ENCODE measurements at places on chromosomes 2 and 18.

- no peak for DNase-seq
Observed at GRCh38 chr2:213980883-213981282, 430.0 kb upstream of the VWC2L start.

DNA sequence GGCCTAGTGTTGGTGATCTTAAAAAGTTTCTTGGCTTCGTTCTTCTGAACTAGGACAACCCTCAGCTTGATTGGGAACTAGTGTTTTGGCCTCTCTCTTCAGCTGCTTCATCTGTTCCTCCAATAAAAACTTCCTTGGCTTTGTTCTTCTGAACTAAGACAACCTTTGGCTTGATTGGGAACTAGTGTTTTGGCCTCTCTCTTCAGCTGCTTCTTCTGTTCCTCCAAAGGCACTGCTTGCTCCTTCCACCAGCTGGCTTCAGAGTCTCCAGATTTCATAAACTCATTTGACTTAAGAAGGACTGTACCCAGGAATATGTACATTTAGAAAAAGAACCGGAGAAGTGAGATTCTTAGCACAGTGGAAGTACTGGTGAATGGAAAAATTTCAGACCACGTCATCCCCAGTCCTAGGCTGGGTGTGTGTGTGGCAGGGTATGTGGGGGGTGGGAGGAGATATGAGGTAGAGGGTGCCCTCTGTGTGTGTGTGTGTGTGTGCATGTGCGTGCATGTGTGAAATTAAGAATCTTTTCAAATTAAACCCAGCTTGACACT, 20.4 kb downstream of the IL1R2 start:
- DNase-seq, result no peak

- DNase-seq, result no peak
Observed at GRCh38 chr2:217077831-217078407, 218.1 kb upstream of the TNP1 start.

DNA sequence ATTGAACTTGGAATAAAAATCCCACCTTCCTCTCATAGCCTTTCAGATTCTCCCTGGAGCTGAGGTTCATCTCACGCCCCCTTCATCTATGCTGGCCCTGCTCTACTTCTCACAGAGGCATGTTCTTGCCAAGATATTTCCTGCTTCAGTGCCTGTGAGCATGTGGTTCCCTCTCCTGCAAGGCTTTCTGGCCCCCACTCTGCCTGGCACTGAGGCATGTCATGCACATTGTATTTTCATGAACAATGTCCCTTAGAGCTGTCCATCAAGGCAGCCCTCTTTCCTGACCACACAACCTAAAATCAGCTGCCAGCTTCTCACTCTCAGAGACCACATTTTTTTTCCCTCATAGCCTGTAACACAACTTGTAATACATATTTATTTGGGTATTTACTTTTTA, 18.0 kb upstream of the HK2 start:
- no peak for DNase-seq

GRCh38 chr18:79870301-79871025, 72.7 kb downstream of the KCNG2 start:
- no peak for DNase-seq

DNA sequence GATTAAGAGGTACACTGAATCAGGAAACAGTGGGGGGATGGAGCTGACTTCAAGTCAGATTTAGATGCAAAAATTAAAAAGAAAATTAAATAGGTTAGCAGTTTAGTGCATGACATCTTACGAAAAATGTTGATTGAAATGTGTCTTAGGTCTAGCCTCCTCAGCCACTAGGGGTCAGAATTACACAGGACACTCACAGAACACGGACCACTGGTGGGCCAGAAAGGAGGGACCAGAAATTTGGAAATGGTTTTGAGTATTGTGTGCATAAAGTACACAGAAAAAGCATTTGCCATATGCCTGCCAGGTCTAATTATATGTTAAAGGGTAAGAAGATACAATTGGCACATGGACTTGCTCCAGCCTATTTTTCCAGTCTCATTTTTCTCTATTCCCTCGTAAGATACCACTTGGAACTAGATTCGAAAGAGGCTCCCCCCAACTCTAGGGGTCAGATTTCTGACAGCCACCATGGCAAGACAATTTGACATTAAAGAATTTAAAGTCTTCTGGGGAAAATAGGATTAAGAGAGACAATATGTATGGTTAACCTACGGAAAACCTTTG, 550.2 kb upstream of the SETBP1 start:
- peak; percentile 52 for DNase-seq

DNA sequence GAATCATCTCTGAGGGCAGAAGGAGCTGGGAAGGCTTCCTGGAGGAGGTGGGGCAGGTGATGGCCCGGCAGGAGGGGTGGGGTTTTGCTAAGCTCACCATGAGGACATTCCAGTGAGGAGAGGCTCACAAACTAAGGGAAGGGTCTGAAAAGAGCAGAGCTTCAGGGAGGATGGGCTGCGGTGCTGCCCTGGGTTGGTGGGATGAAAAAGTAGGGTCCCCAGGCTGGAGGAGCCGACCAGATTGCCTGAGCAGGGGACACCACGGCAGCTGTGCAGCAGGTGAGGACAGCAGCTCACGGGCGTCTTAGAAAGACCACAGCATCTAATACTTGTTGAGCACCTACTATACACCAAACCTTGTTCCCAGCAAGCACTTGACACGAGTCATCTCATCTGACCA, 82.2 kb downstream of the DYSF start:
- DNase-seq, result no peak

DNA sequence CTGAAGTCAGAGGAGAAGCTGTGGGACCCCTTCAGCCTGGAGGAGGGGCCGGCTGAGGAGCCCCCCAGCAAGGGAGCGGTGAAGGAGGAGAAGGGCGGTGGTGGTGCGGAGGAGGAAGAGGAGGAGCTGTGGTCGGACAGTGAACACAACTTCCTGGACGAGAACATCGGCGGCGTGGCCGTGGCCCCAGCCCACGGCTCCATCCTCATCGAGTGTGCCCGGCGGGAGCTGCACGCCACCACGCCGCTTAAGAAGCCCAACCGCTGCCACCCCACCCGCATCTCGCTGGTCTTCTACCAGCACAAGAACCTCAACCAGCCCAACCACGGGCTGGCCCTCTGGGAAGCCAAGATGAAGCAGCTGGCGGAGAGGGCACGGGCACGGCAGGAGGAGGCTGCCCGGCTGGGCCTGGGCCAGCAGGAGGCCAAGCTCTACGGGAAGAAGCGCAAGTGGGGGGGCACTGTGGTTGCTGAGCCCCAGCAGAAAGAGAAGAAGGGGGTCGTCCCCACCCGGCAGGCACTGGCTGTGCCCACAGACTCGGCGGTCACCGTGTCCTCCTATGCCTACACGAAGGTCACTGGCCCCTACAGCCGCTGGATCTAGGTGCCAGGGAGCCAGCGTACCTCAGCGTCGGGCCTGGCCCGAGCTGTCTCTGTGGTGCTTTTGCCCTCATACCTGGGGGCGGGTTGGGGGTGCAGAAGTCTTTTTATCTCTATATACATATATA, 46.0 kb downstream of the BOLA3 start:
- no peak for DNase-seq

DNA sequence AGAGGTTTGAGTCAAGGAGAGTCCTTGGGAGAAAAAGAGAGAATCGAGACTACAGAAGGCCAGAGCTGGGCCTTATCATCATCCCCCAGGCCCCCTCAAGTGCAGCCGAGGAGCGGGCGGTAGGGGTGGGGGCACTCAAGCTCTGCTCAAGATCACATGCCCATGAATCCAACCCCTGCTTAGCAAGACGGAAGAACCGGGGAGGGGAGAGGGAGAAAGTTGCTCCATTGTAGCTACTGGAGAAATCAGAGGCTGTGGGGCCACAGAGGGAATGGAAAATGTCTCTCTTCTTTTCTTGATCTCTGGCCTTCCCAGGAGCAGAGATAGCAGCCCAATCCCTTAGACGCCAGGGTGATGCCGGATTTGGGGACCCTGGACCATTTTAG, 14.6 kb downstream of the SLC4A3 start:
- no peak for DNase-seq

GRCh38 chr2:85583667-85584353, 421 bp upstream of the VAMP5 start:
- no peak for DNase-seq

DNA sequence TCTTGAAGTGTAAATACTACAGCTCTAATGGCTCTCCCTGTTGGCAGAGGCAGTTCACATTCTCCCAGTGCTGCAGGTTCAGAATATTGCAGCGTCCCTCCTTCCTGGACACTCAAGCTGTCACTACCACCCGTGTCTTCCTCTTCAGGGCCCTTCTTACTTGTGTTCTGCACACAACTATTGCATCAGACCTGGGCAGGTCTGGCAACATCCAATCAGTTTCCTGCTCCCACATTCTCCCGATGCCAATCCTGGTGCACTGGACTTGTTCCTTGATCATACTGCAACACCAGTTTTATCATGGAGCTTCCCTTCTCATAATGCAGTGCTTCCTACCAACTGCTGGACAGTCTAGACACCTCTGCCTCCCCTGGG, 161.5 kb downstream of the CAPN13 start:
- DNase-seq, result no peak

- no peak for DNase-seq
Observed at GRCh38 chr2:221068123-221068522, 504.0 kb downstream of the EPHA4 start.

- no peak for DNase-seq
Observed at GRCh38 chr2:68216454-68217310, 35.6 kb downstream of the PPP3R1 start.

- DNase-seq, result no peak
Observed at GRCh38 chr2:241978670-241979069, 109.1 kb downstream of the RTP5 start.

GRCh38 chr2:55556809-55557208, 37.3 kb downstream of the CFAP36 start:
- no peak for DNase-seq

- no peak for DNase-seq
Observed at GRCh38 chr2:231785413-231785812, 832 bp upstream of the COPS7B start.

DNA sequence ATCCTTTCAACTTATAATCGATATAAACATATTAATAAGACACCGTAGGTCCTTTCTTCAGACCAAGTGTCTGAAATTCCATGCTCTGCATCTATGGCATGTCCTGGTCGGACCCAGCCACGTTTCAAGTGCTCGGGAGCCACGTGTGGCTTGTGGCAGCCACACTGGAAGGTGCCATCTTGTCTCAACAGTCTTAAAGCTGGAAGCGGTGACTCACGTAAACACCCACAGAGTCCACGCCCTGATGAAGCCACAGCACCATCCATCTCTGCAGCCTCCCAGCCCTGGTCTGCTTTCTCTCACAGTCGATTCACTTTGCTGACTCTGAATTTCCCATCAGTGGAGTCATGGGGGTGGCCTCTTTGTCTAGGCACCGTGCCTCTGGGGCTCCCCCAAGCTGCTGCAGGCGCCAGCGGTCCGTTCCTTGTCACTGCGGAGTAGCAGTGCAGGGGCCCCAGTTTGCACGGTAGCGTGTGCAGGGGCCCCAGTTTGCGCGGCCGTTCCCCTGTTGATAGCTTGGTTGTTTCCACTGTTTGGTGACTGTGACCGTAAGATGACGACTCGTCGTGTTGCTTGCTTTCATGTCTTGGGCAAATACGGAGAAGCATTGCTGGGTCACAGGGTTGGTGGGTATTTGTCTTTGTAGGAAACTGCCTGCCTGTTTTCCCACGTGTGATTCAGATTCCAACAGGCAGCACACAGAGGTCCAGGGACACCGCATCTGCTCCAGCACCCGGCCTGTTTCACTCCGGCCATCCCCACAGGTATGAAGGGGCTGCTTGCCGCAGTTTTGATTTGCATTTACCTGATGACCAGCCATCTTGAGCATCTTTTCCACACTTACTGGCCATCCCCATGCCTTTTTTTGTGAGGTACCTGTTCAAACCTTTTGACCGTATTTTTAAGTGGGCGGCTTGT, 240.3 kb downstream of the HDAC4 start:
- DNase-seq, result no peak

- peak; percentile 82 for DNase-seq
Observed at GRCh38 chr18:658001-658946, 821 bp downstream of the TYMS start.

- DNase-seq, result peak; percentile 29
Observed at GRCh38 chr2:142914507-142915313, 37.2 kb downstream of the KYNU start.
